AG10803 (cell line): ENCODE measurements at places on chromosomes 7 and 10.

DNA sequence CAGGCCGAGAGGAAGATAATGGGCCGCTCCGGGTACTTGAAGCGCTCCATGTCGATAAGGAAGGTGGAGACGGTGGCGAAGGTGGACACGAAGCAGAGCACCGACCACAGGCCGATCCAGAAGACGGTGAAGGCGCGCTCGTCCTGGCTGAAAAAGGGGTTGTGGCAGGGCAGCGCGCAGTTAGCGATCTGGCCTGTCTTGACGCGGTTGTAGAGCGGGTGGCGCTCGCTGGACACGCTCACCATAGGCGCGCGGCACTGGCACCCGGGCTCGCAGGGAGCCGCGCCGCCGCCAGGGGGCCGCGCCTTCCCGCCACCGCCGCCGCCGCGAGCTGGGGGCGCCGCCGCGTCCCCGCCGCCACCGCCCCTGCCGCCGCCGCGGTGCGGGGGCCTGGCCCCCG is 1.6 kb downstream of the FZD8 start:
- peak; percentile 77 for DNase-seq

DNA sequence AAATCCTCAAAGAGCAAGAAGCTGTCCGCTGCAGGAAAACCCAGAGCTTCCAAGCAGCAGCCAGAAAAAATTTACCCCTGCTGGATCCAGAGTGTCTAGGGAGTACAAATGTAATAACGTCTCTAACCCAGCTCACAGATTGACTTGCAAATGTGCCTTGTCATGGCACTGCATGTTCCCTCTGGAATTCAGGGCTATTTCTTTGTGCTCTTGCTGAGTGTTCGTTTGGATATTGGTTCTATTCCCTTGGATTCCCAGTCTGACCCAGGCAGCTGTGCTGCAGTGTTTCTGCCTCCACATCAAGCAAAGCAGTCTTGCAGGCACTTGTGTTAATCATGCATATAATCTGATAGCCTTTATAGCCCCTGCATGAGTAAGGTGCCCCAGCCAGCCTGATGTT is 209.9 kb upstream of the GHITM start:
- DNase-seq = no peak

GRCh38 chr10:105138358-105138757 is 497.3 kb downstream of the SORCS3 start:
- no peak for DNase-seq

GRCh38 chr10:43261578-43262396 is 5.1 kb downstream of the RASGEF1A start:
- DNase-seq = no peak

DNA sequence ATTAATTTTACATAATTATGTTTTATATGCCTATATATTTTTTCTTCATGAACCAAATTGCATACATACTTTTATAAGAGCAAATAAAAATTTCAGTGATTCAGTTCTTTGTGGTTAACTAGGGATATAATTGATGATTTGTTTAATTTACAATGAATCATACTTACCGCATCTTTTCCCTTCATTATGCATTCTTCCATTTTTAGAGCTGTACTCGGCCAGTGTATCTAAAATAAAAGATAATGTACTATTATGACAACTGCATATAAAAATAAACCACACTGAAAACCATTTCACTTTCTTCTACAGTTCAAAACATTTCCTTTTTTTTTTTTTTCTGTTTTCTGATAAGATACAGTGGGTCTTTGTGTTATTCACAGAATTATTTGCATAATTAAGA is 179.9 kb downstream of the SEMA3E start:
- DNase-seq = peak; percentile 43

DNA sequence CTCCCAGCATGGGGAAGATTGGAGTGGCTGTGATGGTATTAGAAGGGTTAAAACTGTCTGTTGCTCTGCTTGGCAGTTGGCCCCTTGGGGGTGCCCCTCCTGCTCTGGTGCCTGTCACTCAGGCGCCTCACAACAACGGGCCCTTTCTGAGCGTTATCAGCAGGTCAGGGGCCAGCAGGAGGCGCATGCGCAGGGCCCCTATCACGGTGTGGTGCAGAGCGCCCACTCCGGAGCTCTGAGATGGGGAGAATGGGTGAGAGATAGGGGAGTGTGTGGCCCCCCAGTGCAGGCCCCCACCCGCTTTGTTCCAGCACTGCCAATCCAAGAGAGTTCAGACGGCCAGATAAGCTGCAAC is 24.8 kb downstream of the GBX1 start:
- DNase-seq = no peak

- DNase-seq = peak; percentile 41
These were observed 115.8 kb downstream of the THSD7A start for GRCh38 chr7:11716185-11716584.

DNA sequence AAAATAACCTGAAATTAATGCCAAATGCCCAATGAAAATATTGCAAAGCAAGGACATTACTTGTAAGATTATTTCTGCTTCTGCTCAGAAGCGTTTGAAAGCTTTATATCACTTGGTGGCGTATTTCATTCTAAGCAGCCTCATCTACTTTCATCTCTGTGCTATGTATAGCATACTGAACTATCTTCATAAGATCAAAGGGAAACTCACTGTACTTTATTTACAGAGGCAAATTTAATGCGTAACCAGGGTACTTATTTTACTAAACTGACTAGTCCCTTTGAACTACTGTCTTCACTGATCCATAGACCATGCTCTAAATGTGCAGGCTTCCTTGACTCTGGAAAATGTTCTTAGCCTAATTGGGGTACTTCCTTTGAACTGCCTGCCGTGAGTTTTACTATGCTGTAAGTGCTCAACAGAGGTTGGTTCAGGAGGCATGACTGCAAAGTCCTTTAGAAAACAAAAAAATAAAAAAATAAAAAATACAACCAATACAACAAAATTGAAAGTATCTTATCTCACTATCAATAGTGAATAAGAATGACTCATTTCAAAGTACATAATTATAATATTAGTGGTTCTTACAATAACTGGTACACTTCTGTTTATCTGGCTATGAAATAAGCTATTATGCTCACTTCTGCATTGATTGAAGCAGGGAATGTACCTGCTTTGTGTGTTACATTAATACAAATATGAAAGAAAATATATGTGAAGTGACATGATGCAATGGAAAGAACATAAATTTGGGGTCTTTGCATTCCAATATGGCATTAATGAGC is 41.0 kb upstream of the TSPAN12 start:
- no peak for DNase-seq

GRCh38 chr10:11886138-11886474 is 63.0 kb downstream of the PROSER2 start:
- no peak for DNase-seq

GRCh38 chr7:155802906-155803417 is 9.3 kb downstream of the SHH start:
- DNase-seq = no peak

DNA sequence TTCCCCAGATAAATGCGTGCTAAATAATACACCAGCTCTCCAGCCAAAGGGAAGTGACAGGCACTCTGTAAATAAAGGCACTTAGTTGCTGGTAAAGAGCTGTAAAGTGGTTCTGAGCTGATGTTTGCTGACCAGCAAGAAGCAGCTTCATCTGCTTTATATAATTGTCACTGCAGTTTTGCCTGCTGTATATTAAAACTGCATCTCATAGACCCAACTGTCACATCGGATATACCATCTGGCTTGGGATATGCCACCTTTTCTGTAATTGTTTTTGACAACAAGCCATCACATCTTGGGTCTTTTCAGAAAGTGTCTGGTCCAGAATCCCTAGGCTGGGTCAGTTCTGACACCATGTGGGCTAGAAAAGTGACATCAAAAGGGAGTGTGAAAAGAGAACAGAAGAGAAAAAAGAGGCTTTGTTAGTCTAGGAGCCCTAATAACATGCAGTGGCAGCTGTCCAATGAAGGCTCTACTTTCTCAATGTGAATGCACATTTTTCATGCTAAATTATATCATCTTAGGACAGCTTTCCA is 697.6 kb downstream of the KCNMA1 start:
- no peak for DNase-seq

GRCh38 chr7:131094685-131095084 is 233.0 kb upstream of the MKLN1 start:
- no peak for DNase-seq

GRCh38 chr10:113086282-113086681 is 136.2 kb downstream of the TCF7L2 start:
- DNase-seq = no peak

GRCh38 chr10:96919785-96920430 is 87.8 kb downstream of the LCOR start:
- no peak for DNase-seq

DNA sequence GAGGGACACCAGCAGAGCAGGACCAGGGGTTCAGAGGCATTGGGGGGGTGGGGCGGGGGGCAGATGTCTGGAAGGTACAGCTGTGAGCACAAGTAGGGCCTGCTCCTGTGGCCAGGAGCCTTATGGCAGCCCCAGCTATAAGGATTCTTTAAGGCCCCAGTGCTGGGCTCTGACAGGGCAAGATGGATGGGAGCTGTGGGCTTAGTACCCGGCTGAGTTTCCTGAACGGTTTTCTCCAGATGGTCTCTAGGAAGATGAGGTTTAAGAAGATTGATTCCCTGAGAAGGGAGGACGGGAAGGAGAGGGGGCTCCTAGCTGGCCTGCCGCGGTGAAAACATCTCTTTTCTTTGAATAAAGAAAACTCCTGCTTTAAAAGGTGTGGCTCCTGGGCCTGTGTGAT is 30.1 kb upstream of the COMTD1 start:
- no peak for DNase-seq

DNA sequence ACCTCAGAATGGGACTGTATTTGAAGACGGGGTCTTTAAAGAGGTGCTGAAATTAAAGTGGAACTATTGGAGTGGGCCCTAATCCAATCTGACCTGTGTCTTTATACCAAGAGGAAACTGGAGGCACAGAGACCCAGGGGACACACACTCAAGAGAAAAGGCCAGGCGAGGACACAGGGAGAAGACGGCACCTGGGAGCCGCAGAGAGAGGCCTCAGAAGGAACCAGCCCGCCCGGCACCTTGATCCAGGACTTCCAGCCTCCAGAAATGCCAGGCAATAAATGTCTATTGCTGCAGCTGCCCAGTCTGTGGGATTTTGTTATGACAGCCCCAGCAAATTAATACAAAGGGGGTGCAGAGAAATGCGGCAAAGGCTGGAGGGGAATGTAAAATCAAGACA is 10.5 kb downstream of the CARD11 start:
- DNase-seq = no peak

- DNase-seq = peak; percentile 31
These were observed 61.4 kb downstream of the ST7 start for GRCh38 chr7:117014673-117015133.

DNA sequence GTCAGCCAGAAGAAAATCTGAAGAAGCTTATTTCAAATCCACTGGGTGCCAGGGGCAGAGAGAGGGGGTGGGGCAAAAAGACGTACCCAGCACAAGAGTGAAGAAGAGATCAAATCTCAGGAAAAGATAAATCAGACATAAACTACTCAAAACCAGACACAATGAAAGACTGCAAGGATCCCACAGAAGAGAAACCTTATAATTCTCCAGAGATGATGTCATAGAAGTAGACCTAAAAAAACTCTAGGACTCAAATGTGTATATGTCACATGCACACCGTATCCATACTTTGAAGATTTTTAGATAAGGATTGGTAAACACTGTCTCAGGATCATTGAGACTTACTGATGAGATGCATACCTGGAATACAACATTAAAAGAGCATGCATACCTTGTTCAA is 98.5 kb upstream of the PIK3CG start:
- DNase-seq = no peak

DNA sequence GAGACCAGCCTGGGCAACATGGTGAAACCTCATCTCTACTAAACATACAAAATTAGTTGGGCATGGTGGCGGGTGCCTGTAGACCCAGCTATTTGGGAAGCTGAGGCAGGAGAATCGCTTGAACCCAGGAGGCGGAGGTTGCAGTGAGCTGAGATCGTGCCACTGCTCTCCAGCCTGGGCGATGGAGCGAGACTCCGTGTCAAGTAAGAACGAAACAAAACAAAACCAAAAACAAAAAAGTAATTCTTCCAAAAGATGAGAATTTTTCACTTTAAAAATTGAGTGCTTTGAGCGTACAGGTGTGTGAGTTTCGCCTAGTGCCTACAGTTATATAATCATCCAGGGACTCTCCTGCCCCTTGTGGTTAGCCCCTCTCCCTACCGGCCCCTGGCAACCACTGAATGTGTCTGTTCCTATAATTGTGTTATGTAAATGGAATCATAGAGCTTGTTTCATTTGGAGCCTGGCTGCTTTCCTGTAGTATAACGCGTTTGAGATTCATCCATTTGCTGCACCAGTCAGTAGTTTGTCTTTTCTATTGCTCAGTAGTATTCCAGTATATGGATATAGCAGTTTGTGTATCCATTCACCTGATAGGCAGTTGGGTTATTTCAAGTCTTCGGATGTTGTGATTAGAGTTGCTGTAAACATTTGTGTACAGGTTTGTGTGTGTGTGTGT is 80.0 kb downstream of the RBM33 start:
- DNase-seq = no peak

- no peak for DNase-seq
These were observed 64.8 kb downstream of the ARMC3 start for GRCh38 chr10:22992621-22993020.

GRCh38 chr7:155998766-155999630 is 186.7 kb upstream of the SHH start:
- no peak for DNase-seq

- no peak for DNase-seq
These were observed 348.5 kb downstream of the GRID1 start for GRCh38 chr10:86017841-86018734.

- DNase-seq = no peak
These were observed 99.8 kb downstream of the SEPTIN7 start for GRCh38 chr7:35900651-35901050.

DNA sequence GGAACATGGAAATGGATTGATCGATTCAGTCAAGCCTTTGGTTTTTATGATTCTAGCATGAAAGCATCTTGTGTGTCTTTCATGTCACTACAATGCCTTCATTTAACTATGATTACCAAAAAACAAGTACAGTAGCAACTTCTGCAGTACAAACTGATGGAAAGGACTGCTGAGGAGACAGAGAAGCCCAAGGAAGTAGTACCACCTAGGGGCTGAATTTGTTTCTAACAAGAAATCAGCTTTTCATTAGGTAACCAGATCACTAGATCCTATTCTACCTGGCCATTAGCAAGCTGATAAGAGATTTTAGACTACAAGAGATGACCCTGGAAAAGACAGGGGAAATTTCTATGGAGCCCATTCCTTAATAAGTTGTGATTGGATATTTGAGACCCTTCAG is 3.2 kb upstream of the IFIT1 start:
- DNase-seq = peak; percentile 68

GRCh38 chr10:36116731-36117130 is 474.6 kb upstream of the FZD8 start:
- DNase-seq = no peak

DNA sequence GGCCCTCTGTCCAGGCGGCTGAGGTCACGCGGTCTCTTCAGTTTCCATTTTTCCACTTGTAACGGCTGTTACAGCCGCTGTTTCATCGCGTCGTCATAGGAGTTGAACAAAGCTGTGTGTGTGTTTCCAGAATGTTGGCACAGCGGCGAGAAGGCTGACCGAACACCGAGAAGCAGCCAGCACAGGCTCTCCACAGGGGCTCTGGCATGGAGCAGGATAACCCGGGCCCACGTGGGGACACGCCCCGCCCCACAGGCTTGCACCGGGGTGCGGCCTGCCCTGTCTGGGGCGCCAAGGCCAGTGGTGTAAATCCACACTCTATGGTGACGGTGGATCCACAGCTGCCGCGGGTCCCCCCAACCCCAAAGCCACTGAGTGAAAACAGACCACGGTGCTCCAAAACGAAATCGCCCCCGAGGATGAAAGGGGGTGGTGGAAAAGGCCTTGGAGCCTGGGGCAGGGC is 448.2 kb downstream of the DNAJB6 start:
- DNase-seq = no peak
